ENCODE measurements at places on chromosomes 12 and 14. TPM values are rescaled to one million over a fixed set of nuclear protein-coding genes. Genes with fewer than 3 reads are reported as not detected.

DNA sequence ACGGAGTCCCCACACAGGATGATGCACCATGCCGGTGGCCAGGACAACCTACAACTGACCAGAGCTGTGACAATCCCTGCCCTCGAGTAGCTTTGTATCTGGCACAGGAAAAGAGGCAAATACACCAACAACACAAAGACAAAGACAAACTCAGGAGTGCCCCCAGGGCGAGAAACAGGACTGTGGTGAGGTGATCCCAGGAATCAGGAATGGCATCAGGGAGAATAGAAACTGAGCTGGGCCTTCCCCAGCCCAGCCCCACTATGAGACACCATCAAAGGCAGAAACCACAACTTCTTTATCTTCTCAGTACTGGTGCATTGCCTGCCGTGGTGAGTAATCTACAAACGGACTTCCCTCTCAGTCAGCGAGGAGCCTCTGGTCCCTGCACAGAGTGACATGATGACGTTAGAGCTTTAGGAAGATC lies 157.7 kb downstream of the TTC7B start:
- no peak for DNase-seq

GRCh38 chr12:131389054-131390013 lies 321.6 kb upstream of the SFSWAP start:
- DNase-seq: peak; percentile 61

- no peak for DNase-seq
Observed at GRCh38 chr12:53696655-53697331, 20.9 kb upstream of the ATP5MC2 start.

GRCh38 chr14:73795466-73795865 lies 56.2 kb upstream of the PTGR2 start:
- DNase-seq: no peak

KRT86 gene
- 0.17 TPM for total RNA-seq

DNA sequence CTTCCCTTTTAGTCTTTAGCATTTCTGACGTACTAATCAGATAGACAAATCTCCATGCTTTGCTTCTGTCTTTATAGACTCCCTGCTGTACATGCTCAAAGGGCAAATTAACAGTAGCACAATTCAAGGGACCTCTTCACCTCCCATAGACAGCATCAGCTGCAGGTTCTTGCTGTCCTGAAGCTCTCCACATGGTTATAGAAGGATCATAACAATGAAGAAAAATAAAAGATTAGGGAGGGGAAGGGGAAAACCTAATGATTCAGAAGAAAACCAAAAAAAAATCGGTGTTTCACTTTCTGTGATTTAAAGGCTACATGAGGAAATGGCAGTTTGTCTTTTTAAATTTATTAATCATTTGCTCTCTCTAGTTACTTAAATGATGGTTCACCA lies 155.5 kb downstream of the PTCSC3 start:
- DNase-seq: no peak

- DNase-seq: no peak
Observed at GRCh38 chr12:77841521-77841920, 10.8 kb downstream of the NAV3 start.

Measured in spleen (tissue), 13 donors.